Thyroid gland (tissue), 4 donors: ENCODE measurements at places on chromosomes 5 and 9. TPM values are rescaled to one million over a fixed set of nuclear protein-coding genes. Genes with fewer than 3 reads are reported as not detected.

GRCh38 chr5:89396278-89396954 is 513.4 kb upstream of the MEF2C start:
- DNase-seq, result no peak
- no peaks in the 10 kb centered on the region for H3K36me3 ChIP-seq
- H3K4me3 ChIP-seq, result no peak overlapping the region
- H3K27me3 ChIP-seq, result no peaks in the 10 kb centered on the region
- H3K4me1 ChIP-seq, result no peaks in the 10 kb centered on the region

DNA sequence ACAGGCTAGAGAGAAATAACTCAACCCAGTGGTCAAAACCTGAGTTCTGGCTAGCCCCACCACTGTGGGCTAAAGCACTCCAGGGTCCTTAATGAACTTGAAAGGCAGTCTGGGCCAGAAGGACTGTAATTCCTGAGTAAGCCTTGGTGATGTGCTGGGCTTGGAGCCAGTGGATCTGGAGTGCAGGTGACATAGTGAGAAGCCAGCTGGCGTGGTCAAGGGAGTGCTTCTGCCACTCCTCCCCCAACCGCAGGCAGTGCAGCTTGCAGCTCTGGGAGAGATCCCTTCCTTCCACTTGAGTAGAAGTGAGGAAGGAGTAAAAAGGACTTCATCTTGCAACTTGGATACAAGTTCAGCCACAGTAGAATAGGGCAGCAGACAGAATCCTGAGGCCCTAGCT is 424.0 kb downstream of the CDH18 start:
- no peaks in the 10 kb centered on the region for H3K4me1 ChIP-seq
- no peak overlapping the region for H3K27ac ChIP-seq
- H3K36me3 ChIP-seq, result no peaks in the 10 kb centered on the region
- H3K27me3 ChIP-seq, result no peaks in the 10 kb centered on the region
- H3K4me3 ChIP-seq, result no peak overlapping the region

DNA sequence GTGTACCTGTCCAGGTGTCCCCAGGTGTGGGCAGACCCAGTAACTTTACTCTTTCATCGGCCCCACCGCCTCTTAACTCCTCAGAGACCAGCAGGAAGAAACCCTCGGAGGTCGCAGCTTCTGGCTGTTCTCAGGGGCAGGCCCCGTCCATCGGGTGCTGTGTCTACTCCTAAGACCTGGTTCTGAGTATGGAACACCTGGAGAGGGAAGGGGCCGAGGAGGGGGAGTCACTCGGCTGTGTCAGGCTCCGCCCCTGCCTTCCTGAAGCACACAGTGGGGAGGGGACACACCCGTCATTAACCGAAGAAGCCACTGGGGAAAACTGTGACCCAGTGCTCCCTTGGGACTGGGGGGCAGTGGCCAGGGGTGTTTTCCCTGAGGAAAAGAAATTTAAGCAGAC is 22.3 kb downstream of the NTNG2 start:
- DNase-seq, result no peak
- H3K4me1 ChIP-seq, result no peaks in the 10 kb centered on the region

DNA sequence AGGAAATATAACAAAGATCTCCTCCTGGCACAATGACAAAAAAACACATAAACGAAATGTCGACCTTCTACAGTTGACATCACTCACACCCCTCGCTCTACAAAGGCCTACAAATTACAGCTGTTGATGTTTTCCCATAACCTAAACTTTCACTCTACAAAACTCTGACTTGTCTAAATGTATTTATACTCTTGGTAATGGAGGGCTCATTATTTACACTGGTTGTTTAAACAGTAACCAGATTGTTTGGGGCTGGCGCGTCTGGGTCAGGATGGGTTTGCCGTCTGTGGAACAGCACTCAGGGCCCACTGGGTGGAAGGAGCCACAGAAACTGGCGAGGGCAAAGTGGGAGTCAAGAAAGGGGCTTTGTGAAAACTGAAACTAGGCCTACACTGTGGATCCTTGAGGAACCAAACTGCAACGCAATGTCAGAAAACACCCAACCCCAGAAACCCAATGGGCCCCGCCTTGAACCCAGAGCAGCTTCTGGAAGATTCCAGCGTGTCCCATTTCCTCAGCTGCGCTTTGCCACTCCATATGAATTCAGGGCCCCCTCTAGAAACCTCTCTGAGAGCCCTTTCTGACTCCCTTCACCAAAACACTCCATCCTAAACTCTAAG is 136.7 kb downstream of the ROR2 start:
- no peaks in the 10 kb centered on the region for H3K36me3 ChIP-seq
- no peak for DNase-seq
- H3K4me1 ChIP-seq, result peaks cover 24% of the 10 kb centered on the region
- no peak overlapping the region for H3K27ac ChIP-seq
- H3K4me3 ChIP-seq, result no peak overlapping the region

- H3K27ac ChIP-seq, result no peak overlapping the region
- H3K4me1 ChIP-seq, result no peaks in the 10 kb centered on the region
- no peak overlapping the region for H3K4me3 ChIP-seq
- DNase-seq, result no peak
- no peaks in the 10 kb centered on the region for H3K27me3 ChIP-seq
These were observed 73.8 kb downstream of the SNCAIP start for GRCh38 chr5:122385808-122386207.

GRCh38 chr9:20685769-20686168 is 1.7 kb downstream of the FOCAD start:
- H3K36me3 ChIP-seq, result no peaks in the 10 kb centered on the region
- no peak for DNase-seq
- peaks cover 41% of the 10 kb centered on the region for H3K4me1 ChIP-seq
- H3K27me3 ChIP-seq, result no peaks in the 10 kb centered on the region
- no peak overlapping the region for H3K4me3 ChIP-seq

GRCh38 chr9:125739436-125739835 is 7.7 kb upstream of the PBX3 start:
- no peaks in the 10 kb centered on the region for H3K4me1 ChIP-seq
- no peak for DNase-seq
- no peak overlapping the region for H3K4me3 ChIP-seq

DNA sequence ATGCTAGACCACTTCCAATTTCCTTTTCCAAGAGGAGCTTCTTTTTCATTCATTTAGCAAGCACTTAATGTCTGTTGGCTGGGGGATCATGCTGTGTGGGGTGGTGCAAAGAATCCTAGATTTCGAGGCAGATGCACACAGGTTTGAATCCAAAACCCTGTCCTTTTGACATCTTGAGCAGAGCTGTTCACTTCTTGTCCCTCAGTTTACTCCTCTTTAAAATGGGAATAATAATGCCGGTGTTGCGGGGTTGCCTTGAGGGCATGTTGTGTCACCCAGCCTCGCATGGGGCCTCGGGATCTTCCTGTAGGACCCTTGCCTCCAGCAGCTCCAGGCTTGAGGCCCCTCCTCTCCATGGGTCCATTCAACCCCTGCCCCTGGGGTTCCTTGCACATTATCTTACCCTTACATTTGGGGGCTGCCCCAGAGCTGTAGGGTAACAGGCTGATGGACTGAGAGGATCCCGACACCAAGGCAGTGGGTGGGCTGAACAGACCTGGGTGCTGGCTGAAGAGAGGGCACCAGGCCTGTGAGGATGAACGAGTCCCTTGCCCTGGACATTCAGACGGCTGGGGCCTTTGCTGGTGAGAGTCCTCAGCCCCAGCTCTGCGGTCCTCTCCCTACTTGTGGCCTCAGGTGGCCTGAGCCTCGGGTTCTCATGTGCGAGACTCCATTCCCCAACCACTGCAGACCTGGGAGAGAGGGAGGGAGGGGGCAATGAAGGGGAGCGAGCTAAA is 145.8 kb downstream of the BARX1 start:
- no peaks in the 10 kb centered on the region for H3K4me1 ChIP-seq
- no peaks in the 10 kb centered on the region for H3K36me3 ChIP-seq
- no peak overlapping the region for H3K4me3 ChIP-seq
- no peak overlapping the region for H3K27ac ChIP-seq
- H3K27me3 ChIP-seq, result no peaks in the 10 kb centered on the region

GRCh38 chr5:139299486-139299885 is 5.9 kb downstream of the MATR3 start:
- H3K36me3 ChIP-seq, result no peaks in the 10 kb centered on the region
- H3K4me3 ChIP-seq, result no peak overlapping the region
- no peaks in the 10 kb centered on the region for H3K27me3 ChIP-seq
- H3K27ac ChIP-seq, result no peak overlapping the region
- DNase-seq, result no peak

GRCh38 chr5:149639737-149640136 is 58.4 kb downstream of the ARHGEF37 start:
- H3K4me1 ChIP-seq, result no peaks in the 10 kb centered on the region
- no peaks in the 10 kb centered on the region for H3K36me3 ChIP-seq
- H3K27me3 ChIP-seq, result no peaks in the 10 kb centered on the region
- H3K4me3 ChIP-seq, result no peak overlapping the region

GRCh38 chr9:128706045-128706444 is 3.7 kb downstream of the PKN3 start:
- no peaks in the 10 kb centered on the region for H3K36me3 ChIP-seq
- no peaks in the 10 kb centered on the region for H3K27me3 ChIP-seq
- H3K4me3 ChIP-seq, result no peak overlapping the region
- no peak overlapping the region for H3K27ac ChIP-seq
- H3K4me1 ChIP-seq, result peaks cover 9% of the 10 kb centered on the region
- DNase-seq, result no peak

- DNase-seq, result no peak
- H3K36me3 ChIP-seq, result no peaks in the 10 kb centered on the region
- H3K27ac ChIP-seq, result no peak overlapping the region
- H3K4me1 ChIP-seq, result no peaks in the 10 kb centered on the region
- no peaks in the 10 kb centered on the region for H3K27me3 ChIP-seq
These were observed 123.9 kb downstream of the FBXL17 start for GRCh38 chr5:108257996-108258395.

DNA sequence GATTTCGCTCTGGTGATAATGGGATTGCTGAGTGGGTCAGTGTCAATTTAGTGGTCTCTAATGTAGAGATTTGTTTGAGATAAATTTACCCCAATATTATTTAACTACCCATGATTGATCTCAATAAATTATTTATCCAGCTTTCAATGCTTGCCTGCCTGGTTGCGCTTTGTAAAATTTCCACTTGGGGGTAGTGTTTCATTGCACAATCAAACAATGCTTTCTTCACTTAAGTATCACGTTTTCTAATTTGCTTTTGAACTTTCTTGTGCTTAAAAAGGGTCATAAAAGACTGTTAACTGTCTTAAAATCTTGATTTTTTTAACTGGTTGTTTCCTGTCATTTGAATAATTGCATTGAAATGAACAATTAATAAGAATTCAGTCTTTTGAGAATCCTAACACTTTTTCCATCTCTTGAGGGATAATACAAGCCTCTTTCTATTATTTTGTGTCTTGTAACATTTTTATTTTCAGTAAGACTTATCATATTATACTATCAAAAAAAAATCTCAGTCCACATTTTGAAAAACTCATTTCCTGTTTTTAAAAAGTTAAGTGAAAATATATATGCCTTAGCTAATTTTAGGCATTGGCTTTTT is 18.7 kb downstream of the HSD17B4 start:
- no peak overlapping the region for H3K27ac ChIP-seq
- no peaks in the 10 kb centered on the region for H3K36me3 ChIP-seq
- DNase-seq, result no peak
- H3K4me1 ChIP-seq, result no peaks in the 10 kb centered on the region
- no peak overlapping the region for H3K4me3 ChIP-seq

GRCh38 chr9:79236466-79236865 is 335.3 kb upstream of the TLE4 start:
- no peaks in the 10 kb centered on the region for H3K4me1 ChIP-seq
- H3K4me3 ChIP-seq, result no peak overlapping the region

DNA sequence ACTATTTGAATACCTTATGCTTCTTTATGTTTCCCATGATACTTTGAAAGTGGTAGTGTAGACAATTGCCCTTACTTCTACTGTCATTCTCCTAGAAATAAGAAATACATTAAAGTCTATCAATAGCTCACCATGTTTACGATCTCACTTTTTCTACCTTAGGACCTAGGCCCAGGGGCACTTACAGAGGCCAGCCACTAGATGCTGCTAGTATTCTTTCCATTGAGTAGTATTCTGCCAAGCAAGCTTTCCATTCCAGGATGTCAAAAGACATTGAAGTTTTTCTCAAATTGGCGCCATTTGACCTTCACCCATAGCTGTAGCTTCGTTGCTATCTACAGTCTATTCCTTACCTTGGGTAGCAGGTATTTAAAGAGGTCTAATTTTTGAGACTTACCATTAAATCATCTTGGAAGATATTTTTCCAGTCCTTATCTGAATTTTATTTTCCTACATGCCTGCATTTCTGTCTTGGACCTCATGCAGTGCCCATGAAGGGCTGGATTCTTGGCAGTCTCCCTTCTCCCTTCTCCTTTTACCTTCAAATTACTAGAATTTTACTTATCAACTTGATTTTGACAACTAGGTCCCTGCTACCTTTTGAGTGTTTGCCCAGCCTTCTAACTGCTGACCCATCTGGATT is 246.0 kb upstream of the NUDT12 start:
- DNase-seq, result peak; percentile 28
- no peaks in the 10 kb centered on the region for H3K4me1 ChIP-seq
- no peak overlapping the region for H3K27ac ChIP-seq
- no peak overlapping the region for H3K4me3 ChIP-seq
- no peaks in the 10 kb centered on the region for H3K27me3 ChIP-seq
- no peaks in the 10 kb centered on the region for H3K36me3 ChIP-seq

DNA sequence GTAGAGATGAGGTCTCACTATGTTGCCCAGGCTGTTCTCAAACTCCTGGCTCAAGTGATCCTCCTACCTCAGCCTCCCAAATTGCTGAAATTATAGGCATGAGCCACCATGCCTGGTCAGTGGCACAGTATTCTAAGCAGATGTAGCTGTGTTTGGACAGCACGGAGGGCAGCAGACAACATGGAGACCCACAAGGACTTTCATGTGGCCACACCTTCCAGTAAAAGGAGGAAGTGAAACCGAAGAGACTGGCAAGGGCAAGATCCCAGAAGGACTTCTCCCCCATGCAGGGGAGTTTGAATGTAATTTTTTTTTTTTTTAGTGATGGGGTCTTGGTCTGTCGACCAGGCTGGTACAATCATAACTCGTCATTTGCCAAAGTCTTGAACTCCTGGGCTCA is 172.2 kb downstream of the TRPM3 start:
- no peak overlapping the region for H3K27ac ChIP-seq
- DNase-seq, result no peak
- no peaks in the 10 kb centered on the region for H3K36me3 ChIP-seq
- H3K27me3 ChIP-seq, result no peaks in the 10 kb centered on the region

ADAMTS6 gene
- 3.3 TPM for total RNA-seq

INSL4 gene
- total RNA-seq, result not detected

AK8 gene
- total RNA-seq, result 9.9 TPM

ARSK gene
- 8.0 TPM for total RNA-seq

PCDHGB7 gene
- total RNA-seq, result 9.5 TPM
